Panc1 (cell line): ENCODE measurements at places on chromosomes 7 and 10. TPM values are rescaled to one million over a fixed set of nuclear protein-coding genes. Genes with fewer than 3 reads are reported as not detected.
A peak's percentile ranks its signal among the peaks of the same experiment; 100 is the strongest.

C10orf53 gene
- total RNA-seq, result not detected

DNA sequence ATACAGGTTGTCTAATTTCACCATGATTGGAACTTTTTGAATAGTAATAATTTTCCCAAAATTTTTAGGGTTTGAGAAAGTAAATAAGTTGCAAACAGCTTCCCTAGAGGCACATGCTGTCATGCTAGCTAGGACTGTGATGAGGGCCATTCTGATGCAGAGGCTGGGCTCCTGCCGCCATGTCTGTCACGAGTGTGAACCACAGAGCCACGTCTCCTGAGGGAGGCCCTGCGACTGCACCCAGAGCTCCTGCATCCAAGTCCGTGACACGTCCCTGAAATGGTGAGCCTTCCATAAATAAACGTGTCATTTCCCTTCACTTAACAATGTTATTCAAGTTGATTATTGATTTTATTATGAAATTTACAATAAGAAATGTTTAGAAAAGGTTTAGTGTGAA is 40.0 kb downstream of the C10orf120 start:
- H3K4me1 ChIP-seq, result no peaks in the 10 kb centered on the region
- H3K27ac ChIP-seq, result no peak overlapping the region
- no peak for DNase-seq
- no peak overlapping the region for H3K4me3 ChIP-seq
- H3K27me3 ChIP-seq, result peaks cover 17% of the 10 kb centered on the region

ATRNL1 gene
- 17.1 TPM for total RNA-seq

GRCh38 chr10:60611291-60611747 is 167.0 kb upstream of the CDK1 start:
- H3K27me3 ChIP-seq, result no peaks in the 10 kb centered on the region; the same call in none of the 2 replicates
- no peaks in the 10 kb centered on the region for H3K36me3 ChIP-seq
- H3K4me3 ChIP-seq, result no peak overlapping the region
- H3K4me1 ChIP-seq, result no peaks in the 10 kb centered on the region
- peak; percentile 46 for DNase-seq

DNA sequence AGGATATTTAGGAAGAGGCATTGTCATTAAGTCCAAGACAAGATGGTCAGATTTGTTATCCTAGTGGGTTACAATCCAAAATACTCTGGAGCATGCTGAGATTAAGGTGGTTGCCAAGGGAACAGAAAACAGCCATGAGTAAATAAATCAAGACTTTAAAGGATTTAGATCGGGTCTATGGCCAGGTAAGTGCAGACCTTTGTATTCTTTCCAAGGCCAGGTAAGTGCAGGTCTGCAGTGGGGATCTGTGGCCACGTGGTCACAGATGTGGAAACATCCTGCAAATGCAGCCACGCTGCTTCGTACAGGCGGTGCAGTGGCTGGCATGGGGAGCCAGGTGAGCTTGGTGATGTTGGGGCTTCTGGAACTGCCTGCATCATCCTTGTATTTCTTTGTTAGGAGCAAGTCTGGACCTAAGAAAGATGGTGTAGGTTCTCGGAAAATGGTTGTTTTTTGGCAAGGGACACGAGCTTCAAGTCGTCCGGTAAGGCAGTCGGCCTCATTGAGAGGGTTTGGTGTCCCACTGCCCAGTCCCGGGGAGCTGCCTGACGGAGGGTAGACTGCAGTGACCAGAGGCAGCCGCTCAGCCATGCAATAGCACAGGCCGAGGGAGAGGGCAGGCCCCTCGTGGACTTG is 21.8 kb downstream of the ZNF775 start:
- peaks cover 51% of the 10 kb centered on the region for H3K4me1 ChIP-seq
- peak overlapping the region; percentile 31 for H3K27ac ChIP-seq
- H3K27me3 ChIP-seq, result no peaks in the 10 kb centered on the region
- H3K36me3 ChIP-seq, result no peaks in the 10 kb centered on the region
- no peak for DNase-seq
- H3K4me3 ChIP-seq, result no peak overlapping the region

DNA sequence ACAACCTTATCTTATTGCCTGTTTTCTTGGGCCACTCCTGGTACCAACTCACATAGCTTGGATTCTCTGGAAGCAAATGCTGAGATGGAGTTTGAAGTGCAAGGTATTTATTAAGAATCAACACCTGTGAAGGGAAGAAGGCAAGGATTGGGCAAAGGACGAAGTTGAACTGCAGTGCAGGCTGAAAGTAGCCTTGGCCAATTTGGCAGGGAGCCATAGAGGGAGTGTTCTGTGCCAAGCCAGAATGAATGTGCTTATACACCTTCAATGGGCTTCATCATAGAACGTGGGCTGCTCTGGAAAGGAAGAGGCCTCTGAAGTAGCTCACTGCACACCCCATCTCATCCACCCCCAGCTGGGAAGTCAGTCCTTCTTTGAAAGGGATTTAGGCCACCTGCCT is 79.8 kb upstream of the IFRD1 start:
- H3K36me3 ChIP-seq, result no peaks in the 10 kb centered on the region
- no peak overlapping the region for H3K27ac ChIP-seq
- no peaks in the 10 kb centered on the region for H3K4me1 ChIP-seq
- H3K4me3 ChIP-seq, result no peak overlapping the region

- no peaks in the 10 kb centered on the region for H3K27me3 ChIP-seq
- no peak for DNase-seq
- H3K4me3 ChIP-seq, result no peak overlapping the region
These were observed 24.4 kb downstream of the JMJD1C start for GRCh38 chr10:63441404-63441803.

DNA sequence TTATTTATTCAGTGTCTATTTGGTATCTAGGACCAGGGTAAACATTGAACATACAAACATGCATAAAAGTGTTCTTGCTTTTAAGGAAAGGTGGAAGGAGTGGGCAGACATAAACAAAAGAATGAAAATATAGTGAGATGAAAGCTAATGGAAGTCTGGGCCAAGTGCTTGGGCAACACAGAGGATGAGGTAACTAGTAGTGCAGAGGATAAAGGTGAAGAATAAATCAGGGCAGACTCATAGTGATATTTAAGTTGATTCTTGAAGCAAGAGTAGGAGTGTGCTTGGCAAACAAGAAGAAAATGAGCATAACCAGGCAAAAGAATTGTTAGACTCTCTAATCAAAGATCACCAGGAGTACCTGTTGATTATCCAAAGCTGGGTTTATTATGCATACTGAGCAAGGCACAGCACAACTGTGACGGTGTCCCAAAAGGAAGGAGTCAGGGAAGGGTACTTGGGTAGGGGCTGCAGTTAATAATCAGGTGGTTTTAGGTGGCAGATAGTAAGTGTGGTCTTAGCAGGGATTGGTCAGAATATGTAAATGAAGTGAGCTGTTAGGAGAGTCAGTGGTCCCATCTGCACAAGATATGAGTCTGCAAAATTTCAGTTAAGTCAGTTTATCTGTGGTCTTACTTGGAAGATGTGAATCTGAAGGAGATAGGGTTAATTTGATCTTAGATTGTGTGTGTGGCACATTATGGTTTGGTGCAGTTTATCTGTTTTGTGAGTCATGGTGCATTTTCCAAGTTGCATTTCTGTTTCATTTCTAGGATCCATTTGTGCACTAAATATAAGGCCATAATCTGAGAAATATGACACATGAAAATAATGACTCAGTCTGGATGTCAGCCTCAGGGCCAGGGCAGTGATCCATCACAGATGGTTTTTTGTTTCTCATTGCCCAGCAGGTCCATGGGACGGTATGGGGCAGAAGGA is 30.6 kb upstream of the TAX1BP1 start:
- no peaks in the 10 kb centered on the region for H3K36me3 ChIP-seq
- H3K4me1 ChIP-seq, result 0 out of 2 replicates have a peak, but pooled peaks cover 3% of the 10 kb centered on the region
- DNase-seq, result no peak

TM9SF3 gene
- total RNA-seq, result 179 TPM

DNA sequence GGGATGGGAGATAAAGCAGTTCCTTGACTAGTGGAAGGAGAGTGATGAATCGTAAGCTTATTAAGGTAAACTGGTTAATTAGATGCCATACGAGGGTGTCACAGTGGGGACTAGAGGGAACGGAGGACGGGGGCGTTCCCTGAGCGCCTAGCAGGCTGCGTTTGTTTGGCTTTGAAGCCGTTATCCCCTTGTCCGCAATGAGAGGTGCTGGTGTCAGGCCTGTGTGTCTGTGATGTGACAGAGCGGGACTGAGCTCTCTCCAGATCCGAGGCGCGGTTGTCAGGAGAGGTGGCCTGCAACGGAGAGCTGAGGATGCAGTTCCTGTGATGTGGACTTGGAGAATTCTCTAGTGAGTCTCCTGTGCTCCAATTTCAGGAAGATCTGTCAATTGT is 60.0 kb upstream of the PRPS1L1 start:
- H3K27ac ChIP-seq, result no peak overlapping the region
- H3K4me3 ChIP-seq, result no peak overlapping the region
- peaks cover 48% of the 10 kb centered on the region for H3K27me3 ChIP-seq
